ENCODE measurements at places on chromosomes 13 and 19.

GRCh38 chr13:39765801-39766463 lies 110.5 kb downstream of the COG6 start:
- DNase-seq: no peak

DNA sequence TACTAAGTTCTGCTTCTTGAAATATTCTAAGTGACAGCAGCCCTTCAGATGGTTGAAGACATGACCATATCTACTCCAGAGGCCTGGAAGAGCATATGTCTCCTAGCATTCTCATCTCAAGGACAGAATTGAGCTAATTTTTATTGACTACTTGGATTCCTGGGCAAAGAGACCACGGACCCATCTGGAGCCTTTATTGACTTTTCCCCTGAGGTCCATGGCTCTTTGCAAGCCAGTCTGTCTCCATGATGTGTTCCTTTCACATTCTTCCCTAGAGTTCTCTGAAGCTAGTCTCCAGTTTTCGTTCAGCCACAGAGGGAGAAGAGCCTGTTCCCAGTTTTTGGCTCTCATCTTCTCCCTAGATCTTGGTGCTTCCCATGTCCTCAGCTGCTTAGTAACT lies 202.7 kb downstream of the PCCA start:
- DNase-seq: no peak

- no peak for DNase-seq
Observed at GRCh38 chr13:106981051-106981450, 413.1 kb upstream of the ARGLU1 start.

DNA sequence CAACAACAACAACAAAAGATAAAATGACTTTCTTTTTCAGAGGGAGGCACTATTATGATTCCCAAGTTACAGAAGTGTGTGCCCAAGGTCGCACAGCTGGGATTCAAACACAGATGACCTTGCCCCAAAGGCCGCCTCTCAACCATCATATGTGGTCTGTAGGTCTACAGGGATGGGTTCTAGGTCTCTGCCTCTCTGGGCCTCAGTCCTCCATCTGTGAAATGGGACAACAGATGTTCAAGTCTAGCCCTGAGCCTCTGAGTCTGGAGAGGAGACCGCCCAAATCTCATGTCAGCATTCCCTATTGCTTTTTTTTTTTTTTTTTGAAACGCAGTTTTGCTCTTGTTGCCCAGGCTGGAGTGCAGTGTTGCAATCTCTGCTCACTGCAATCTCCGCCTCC lies 4.9 kb downstream of the NPAS1 start:
- DNase-seq: no peak

- DNase-seq: no peak
Observed at GRCh38 chr19:18264137-18264854, 10.0 kb downstream of the IQCN start.

DNA sequence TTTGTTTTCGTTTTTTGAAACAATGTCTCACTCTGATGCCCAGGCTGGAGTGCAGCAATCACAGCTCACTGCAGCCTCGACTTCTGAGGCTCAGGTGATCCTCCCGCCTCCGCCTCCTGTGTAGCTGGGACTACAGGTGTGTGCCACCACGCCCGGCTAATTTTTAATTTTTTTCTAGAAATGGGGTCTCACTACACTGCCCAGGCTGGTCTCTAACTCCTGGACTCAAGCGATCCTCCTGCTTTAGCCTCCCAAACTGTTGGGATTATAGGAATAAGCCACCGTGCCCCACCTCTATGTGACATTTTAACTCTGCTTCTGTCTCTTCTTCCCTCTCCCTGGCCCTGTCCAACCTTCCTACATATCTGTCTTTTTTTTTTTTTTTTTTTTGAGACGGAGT lies 5.1 kb downstream of the ATP1A3 start:
- no peak for DNase-seq

DNA sequence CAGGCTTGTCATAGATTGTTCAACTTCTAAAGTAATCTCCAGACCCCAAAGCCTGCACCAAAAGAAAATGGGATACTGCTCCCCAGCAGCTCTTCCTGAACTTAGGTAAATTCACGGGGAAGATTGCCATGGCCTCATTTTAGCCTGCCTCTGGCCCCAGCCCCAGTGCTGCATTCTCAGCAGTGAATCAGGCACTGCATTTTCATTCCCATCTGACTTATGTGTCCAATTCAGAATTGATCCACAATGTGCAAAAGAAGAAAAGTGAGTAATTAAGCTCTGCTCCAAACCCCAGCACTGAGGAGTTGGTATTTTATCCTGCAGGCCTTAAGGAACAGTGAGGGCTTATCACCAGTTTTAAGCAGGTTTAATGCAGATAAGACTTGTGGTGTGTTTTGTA lies 176.4 kb downstream of the KCTD12 start:
- DNase-seq: no peak

- DNase-seq: no peak
Observed at GRCh38 chr19:35430409-35431144, 17.5 kb upstream of the FFAR2 start.

- DNase-seq: no peak
Observed at GRCh38 chr13:33637978-33638743, 179.8 kb upstream of the RFC3 start.

DNA sequence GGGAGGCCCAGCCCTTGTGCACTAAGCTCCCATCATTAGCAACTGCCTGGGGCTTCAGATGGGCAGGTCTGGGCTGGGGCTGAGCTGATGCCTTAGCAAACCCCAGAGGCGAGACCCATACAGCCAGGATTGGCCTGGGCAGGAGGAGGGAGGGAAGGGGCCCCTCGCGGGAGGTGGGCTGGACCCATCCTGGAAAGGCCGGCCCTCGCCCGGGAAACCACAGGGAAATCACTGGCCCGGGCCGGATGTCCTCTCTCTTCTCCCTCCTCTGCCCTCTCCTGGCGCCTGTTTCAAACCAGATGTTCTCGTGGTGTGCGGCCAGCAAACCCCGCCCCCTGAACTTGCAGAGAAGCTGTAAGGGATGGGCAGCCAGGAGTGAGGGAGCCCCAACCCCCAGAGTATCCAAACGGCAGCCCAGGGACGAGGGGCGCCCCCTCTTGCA lies 43.1 kb downstream of the TMEM255B start:
- DNase-seq: no peak

- no peak for DNase-seq
Observed at GRCh38 chr13:91668866-91669495, 270.6 kb downstream of the GPC5 start.

- DNase-seq: no peak
Observed at GRCh38 chr13:23670793-23671192, 100.6 kb downstream of the TNFRSF19 start.

DNA sequence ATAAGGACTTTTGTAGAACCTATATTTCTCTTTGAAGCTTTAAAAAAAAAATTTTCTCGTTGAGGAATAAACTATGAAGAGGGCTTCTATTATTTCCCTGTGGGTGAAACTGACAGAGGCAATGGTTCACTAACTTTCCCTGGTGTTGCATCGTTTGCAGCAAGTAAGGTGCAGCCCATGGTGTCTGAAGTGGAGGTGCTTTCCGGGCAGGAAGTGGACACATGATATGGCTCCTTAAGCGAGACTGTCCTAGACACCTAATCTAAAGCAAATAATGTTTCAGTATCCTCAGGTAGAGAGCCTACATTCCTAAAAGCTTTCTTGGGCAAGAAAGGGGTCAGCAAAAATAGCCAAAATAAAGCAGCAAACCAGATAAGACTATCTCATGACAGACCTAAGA lies 437.6 kb upstream of the ARGLU1 start:
- DNase-seq: no peak

- DNase-seq: no peak
Observed at GRCh38 chr19:55464039-55464661, 401 bp downstream of the C19orf85 start.

DNA sequence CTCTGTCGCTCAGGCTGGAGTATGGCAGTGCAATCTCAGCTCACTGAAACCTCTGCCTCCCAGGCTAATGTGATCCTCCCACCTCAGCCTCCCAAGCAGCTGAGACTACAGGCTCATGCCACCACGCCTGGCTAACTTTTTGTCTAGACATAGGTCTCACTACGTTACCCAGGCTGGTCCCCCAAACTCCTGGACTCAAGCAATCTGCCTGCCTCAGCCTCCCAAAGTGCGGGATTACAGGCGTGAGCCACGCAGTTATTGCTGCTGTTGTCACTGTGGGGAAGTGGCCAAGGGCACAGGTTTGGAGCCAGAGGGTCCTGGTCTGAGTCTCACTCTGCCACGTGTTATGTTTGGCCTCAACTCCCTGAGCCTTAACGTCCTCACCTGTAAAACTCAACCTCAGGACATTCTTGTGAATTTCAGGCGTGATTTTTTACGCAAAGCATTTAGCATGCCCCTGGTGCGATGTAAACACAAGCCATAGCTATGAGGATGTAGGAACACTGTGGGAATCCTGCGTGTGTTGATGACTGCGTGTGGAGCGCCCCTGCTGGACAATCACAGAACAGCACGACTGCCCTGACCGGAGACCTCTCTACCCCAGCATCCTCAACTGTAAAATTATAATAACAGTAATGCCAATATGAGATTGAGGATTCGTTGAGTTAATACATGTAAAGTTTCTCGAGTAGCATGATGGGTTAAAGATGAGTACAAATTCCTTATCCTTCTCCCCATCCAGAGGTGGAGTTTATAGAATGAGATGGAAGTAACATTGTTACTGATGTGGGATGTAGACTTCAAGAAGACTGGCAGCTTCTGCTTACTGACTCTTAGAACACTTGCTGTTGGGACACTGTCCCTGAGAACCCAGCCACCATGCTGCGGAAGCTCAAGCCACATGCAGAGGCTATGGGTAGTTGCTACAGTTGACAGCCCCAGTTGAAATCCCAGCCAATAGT lies 41.8 kb upstream of the PNMA8B start:
- peak; percentile 45 for DNase-seq

DNA sequence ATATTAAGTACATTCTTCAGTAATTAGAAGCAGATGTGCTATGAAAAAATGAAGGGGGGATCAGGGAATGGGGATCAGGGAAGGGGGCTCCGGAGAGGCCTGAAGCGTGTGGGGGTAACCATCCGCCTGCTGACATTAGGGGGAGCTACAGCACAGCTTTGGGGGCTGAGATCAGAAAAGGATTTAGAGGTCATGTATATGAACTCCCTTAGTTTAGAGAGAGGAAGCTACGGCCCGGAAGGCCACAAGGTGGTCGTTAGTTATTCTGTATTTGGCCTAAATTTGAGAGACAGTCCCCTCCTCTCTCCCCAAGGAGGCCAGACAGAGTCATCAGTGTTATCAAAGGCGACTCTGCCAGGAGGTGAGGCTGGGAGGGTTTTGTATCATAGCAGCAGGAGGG lies 99.0 kb downstream of the TM9SF2 start:
- DNase-seq: no peak

- DNase-seq: no peak
Observed at GRCh38 chr13:53782488-53782961, 753.9 kb downstream of the OLFM4 start.

DNA sequence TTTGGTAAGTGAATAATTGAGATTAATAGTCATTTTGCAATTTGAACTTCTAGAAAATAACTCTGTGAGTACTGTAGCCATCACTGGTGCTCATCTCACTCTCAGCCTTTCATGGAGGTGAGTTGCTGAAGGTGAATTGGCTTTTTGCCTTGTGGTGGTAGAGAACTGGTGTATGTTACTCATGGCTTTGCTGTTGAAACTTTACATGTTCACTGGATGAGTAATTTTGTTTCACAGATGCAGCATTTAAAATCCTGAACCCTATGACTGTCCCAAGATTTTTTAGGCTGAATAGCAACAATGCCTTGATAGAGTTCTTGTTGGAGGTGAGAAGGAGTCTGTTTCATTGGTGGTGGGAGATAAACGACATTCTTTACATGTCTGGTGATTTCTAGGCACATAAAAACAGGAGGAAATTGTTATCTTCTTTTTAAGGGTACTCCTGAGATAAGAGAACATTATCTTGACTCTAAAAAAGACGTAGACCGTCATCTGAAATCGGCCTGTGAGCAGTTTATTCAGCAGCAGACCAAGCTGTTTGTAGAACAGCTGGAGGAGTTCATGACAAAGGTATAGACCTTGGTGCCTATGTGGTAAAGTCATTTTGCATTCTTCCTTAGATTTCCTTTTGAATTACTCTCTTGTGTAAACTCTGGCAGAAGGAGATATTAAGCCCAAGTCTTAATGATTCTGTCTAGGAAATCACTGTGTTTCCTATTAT lies 53.9 kb downstream of the COG3 start:
- DNase-seq: no peak

DNA sequence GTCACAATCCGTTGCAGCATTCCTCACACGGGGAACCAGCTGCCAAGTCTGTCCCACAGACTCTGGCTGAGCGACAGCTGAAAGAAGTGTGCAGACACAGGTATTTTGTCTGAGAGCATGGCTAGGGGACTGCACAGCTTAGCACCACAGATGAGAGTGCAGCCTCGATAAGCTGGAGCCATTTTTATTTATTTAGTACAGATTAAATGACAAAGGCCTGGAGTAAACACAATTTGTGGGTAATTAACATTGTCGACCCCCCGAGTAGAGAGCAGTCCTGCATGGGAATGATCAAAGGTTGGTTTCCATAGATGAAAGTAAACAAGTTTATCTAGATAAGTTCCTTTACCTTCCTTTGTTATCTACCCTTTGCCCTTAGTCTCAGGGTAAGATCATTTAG lies 836.2 kb downstream of the DACH1 start:
- no peak for DNase-seq

DNA sequence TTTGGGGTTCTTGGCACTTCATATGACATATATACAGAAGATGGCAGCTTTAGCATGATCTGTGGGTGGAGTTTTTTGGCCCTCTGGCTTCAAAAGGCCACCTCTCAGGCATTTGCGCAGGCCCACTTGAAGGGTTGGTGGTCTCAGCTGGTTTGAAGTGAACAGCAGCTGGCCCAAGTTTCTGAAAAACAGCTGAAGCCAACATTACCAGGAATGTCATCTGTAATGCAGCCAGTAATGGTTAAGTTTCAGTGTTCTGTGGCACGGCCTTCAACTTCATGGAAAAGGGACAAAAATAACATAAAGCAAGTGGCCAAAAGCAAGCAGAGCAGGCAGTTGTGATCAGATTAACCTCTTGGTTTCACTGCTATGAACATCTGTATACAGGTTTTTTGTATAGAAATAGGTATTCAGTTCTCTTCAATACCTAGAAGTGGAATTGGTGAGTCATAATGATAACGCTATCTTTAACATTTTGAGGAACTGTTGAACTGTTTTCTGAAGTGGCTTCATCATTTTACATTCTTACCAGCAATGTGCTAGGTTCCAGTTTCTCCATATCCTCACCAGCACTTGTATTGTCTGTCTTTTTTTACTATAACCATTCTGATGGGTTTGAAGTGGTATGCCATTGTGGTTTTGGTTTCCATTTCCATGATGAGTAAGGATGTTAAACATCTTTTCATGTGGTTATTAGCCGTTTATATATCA lies 245.4 kb downstream of the SHISA2 start:
- peak; percentile 10 for DNase-seq

DNA sequence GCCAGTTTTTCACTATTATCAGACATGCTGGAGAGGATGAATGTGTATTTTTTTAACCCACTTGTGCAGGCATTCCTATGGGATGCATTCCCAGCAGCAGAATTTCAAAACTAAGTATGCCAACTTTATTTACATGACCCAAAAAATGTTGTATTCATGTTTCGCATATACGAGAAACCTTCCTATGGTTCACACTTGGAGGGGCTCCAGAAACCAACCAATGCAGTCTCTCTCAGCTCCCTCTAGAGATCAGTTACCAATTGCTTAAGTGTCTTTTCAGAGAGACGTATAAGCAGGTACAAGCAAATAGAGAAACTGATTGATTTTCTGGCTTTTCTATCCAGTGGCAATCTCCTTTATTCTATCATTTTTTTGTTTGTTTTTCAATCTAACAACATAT lies 5.5 kb upstream of the PTOV1 start:
- DNase-seq: no peak

Measured in CD4-positive, alpha-beta memory T cell (primary cell).